ENCODE measurements at places on chromosomes 6 and 20.

DNA sequence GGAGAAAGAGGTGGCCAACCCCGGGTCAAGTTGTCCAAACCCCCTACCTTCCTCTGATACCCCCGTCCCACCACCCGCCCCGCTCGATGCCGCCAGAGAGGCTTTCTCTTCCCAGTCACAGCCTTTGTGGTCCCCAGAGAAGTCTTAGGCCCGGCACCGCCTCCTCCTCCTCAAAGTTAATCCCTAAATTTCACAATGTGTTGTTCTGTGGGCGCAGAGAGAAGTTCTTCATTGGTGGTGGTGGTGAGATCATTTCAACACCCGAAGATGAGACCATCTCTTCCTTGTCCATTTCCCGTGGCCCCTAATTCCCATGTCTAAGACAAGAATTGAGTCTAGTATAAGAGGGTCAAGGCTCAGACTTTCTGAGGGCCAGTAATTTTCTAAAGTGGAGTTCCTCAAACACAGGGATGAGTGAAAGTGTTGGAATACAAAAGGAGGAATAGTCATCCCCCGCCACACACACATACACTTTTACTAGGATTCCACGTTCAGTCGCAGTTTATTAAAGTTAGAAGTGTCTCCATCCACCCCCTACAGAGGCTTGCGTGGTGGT lies 10.4 kb downstream of the TRIM31 start:
- DNase-seq: no peak

DNA sequence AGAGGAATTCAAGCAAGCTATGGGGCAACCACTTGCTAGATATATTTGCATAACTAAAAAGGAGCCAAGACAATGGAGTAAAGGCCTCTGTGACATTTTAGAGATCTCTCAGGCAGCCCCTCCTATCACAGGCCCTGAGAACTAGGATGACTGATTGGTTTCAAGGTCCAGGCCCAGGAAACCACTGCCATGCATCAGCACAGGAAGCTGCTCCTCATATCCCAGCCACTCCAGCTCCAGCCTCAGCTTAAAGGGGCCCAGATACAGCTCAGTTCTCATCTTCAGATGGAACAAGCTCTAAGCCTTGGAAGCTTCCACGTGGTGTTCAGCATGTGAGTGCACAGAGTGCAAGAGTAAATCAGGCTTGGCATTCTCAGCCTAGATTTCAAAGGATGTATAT lies 21.1 kb upstream of the THBS2 start:
- DNase-seq: no peak

- DNase-seq: no peak
Measured at GRCh38 chr20:61761453-61762166, 304.1 kb downstream of the TAF4 start.

GRCh38 chr20:41176711-41177552 lies 39.6 kb downstream of the PLCG1 start:
- DNase-seq: no peak

- DNase-seq: no peak
Measured at GRCh38 chr20:52439375-52439774, 247.8 kb upstream of the ZFP64 start.

GRCh38 chr6:165231581-165232561 lies 77.5 kb downstream of the C6orf118 start:
- no peak for DNase-seq

GRCh38 chr6:27112974-27113373 lies 134.5 kb upstream of the PRSS16 start:
- no peak for DNase-seq

- DNase-seq: no peak
Measured at GRCh38 chr6:92577077-92577719, 842.2 kb downstream of the EPHA7 start.

GRCh38 chr20:57457243-57458095 lies 66.3 kb downstream of the RBM38 start:
- no peak for DNase-seq

DNA sequence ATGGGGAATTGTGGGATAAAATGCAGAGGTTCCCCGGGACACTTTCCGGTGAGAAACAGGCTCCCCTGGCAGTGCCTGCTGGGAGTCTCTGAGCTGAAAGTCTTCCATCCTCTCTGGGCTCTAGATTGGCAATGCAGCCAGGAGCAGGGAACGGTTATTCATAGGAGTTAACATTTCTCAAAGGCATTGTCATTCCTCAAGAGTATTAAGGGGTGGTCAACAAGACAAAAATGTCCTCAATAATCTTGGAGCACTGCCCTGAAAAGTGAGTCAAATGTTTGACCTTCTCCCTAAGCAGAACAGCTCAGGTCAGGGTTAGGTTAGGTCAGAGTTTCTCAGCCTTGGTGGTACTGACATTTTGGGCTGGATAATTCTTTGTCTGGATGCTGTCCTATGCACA lies 13.2 kb downstream of the BPIFB1 start:
- no peak for DNase-seq

- DNase-seq: no peak
Measured at GRCh38 chr6:17705428-17705777, 1.3 kb downstream of the NUP153 start.

GRCh38 chr20:46705378-46705729 lies 4.1 kb upstream of the SLC2A10 start:
- no peak for DNase-seq

DNA sequence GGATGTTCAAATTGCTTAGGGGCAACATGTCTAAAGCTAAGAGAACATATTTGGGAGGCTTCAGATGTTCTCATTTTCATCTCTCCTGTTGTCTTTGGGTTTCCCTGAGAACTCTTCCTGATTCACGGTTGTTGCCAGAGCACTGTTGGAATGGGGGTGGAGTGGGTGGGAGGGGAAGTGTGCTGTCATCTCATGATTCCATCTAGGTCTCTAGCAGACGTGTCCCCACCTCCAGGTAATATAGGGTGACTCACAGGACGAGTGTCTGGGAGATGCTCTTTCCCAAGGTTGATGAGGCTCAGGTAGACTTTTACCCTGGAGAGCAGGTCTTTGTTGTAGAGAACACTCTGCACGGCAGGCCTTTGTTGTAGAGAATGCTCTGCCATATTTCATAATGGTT lies 636.9 kb downstream of the QKI start:
- DNase-seq: no peak

GRCh38 chr6:10259671-10260070 lies 155.2 kb downstream of the TFAP2A start:
- no peak for DNase-seq

DNA sequence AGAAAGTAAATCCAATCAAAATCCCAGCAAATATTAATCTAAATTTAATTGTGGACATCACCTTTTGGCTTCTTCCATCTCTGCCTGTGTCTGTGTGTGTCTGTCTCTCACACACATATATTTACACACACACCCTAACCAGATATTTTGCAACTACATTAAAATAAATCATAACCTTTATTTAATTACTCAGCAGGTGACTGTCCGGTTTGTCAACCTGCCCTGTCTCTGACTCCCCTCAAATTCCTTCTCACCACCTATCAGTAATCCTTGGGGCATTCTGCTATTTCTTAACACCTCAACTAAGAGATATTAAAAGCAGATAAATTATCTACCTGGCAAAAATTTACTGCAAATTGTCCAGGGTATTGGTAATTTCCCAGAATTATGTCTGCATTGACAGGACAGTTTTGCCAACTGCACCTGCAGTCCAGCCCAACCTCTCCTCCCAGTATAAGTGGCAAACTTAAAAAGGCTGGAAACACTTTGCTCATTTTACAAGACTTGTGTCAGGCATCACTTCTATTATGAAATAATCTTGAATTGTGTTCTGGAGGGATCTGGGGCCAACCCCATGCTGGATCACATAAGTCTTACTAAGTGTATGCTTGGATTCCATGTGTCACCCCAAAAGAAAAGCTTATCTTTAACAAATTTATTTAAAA lies 216.1 kb downstream of the GMDS start:
- no peak for DNase-seq

DNA sequence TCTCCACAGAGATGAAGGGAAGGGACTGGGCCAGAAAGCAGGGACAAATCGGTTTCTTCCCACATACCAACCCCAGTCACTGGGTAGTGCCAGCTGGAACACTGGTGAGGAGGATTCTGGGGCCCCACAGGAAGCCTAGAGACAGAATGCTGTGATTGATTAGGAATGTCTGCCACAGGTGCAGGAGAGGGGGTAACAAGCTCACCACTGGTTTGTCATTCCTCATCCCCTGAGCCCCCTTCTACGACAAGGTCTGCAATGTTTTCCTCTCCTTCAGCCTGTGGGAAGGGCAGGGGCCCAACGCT lies 89.8 kb downstream of the PREX1 start:
- no peak for DNase-seq

GRCh38 chr6:89284081-89284480 lies 31.0 kb downstream of the GABRR2 start:
- no peak for DNase-seq

GRCh38 chr6:149229096-149229495 lies 88.4 kb upstream of the TAB2 start:
- DNase-seq: no peak

All from stimulated activated CD8-positive, alpha-beta memory T cell treated with anti-CD3 and anti-CD28 coated beads, Interleukin-2, amount 100 ng/mL, for 1 hour (primary cell).